ENCODE measurements at places on chromosomes 1 and 21. TPM values are rescaled to one million over a fixed set of nuclear protein-coding genes. Genes with fewer than 3 reads are reported as not detected.

Gene IFI44
- not detected for total RNA-seq

Gene RHD
- not detected for total RNA-seq

Gene UCK2
- 43.8 TPM for total RNA-seq

Gene TRABD2B
- 0.34 TPM for total RNA-seq

Gene ANP32E
- total RNA-seq = 201 TPM

Gene MAB21L3
- total RNA-seq = not detected

Gene TIAM1
- total RNA-seq = 27.2 TPM

Gene HSD3B1
- total RNA-seq = not detected

Gene DENND2C
- 0.62 TPM for total RNA-seq

Gene ARID1A
- 43.1 TPM for total RNA-seq

Gene GLMN
- total RNA-seq = 33.2 TPM

Gene LCK
- total RNA-seq = 0.32 TPM

Gene SH2D1B
- total RNA-seq = not detected

- DNase-seq = no peak
Observed at GRCh38 chr1:117685936-117686806, 80.3 kb downstream of the TENT5C start.

DNA sequence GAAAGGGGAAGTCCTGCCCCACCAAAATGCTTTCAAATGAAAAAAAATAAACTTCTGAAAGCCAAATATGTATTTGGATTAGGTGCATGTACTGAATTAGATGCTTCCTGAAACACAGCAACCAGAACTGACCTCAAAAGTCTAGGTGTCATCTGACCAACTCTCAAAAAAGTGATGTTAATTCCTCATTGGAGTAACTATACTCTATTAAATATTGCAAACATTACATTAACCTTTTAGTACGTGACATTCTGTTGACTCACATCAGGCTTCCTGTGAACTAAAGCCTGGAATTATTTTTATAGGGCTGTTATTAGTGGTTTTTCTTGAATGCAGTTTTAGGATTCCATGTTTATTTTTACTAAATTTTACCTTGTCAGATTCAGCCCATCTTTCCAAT, 73.5 kb downstream of the ASTN1 start:
- no peak for DNase-seq

DNA sequence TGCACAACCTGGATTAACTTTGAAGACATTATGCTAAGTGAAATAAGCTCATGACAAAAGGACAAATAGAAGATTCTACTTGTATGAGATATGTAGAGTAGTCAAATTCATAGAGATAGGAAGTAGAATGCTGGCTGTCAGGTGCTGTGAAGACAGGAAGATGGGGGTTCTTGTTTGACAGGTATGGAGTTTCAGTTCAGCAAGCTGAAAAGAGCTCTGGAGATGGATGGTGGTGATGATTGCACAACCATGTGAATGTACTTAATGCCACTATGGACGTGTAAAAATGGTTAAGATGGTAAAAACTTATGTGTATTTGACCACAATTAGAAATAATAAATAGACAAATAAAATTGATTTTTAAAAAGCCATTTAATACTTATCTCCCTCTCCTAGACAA, 169.8 kb upstream of the DUSP10 start:
- DNase-seq = no peak

GRCh38 chr1:17109892-17110554, 9.2 kb downstream of the PADI2 start:
- peak; percentile 26 for DNase-seq

DNA sequence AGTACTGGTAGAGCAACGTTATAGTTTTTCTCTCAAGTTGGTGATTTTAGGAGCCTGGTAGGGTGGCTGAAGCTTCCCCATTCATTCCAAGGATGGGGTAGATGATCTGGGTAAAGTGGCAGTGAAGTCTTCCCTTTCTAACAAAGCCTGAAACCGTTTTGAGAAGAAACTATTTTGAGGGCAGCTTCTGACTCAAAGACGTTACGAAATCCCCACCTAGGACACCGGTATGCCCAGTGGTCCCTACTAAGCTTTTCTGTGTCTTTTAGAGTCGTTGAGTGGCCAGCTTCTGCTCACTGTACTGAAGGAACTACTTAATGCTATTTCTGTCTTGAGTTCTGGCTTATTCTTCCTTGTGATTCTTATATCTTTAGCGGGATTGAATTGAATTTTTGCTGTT, 1.4 kb downstream of the WDTC1 start:
- DNase-seq = peak; percentile 7

DNA sequence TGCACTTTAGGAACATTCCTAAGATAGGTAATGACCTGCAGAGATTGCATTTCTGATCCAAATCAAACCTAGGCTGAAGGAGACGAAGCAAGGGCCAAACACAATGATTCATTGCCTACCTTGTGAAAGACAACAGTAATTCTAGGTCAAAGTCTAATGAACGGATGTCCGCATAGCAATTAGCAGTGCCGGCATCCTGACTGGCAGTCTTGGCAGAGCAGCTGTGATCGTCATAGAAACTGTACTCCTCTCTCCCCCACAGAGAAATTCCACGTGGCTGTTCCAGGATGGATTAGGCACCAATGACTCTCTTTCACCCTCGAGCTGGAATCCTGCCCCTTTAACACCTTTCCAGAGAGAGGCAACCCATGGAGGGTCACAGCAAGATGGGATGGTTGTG, 28.9 kb upstream of the VAV3 start:
- DNase-seq = no peak

GRCh38 chr1:31957701-31958674, 19.8 kb upstream of the PTP4A2 start:
- no peak for DNase-seq

DNA sequence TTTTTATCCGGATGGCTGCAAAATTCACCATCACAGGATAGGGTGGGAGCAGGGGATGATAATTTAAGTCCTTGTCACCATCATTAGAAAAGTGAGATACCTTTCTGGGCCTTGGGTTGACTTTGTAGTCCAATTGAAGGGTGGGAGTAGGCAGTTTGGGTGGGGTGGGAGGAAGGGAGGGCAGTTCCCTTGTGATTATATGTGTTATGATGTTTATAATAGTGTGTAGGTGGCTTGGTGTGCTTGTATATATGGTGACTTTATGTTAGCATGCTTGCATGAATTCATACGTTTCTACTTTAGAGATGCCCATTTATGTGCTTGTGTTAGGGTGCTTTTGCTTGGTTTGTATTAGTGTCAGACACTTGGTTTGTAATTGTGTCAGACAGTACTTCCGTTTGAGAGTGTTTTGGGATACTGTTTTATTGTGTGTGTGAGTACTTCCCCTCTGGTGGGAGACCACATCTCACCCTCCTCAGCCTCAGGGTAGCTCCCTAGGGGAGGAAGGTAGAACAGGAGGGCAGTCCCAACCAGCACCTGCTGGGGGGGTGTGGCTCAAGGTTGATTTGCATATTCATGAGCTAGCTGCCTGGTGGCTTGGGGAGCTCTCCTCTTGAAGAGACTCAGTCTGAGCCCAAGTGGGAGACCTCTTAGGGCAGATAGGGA, 6.3 kb upstream of the POU3F1 start:
- DNase-seq = peak; percentile 64

DNA sequence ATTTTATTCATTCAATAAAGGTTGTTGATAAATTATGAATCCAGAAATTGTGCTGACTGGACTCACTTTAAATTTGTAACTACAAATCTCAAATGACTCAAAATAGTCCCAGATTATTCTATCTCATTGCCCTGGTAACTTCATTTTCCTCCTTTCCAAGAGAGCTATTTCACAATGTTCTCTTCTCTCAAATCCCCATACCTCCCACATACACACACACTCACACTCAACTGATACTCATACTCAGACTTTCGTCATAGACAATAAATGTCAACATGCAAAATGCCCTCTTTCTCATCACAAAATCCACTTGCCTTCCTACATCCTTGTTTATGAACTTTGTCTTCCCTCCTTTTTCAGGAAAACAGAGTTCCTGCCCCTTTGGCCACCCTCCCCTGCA, 33.3 kb downstream of the EXTL2 start:
- DNase-seq = no peak

GRCh38 chr21:26148071-26148839, 22.3 kb downstream of the APP start:
- peak; percentile 73 for DNase-seq

GRCh38 chr1:244230470-244230869, 179.4 kb downstream of the ZBTB18 start:
- DNase-seq = no peak

DNA sequence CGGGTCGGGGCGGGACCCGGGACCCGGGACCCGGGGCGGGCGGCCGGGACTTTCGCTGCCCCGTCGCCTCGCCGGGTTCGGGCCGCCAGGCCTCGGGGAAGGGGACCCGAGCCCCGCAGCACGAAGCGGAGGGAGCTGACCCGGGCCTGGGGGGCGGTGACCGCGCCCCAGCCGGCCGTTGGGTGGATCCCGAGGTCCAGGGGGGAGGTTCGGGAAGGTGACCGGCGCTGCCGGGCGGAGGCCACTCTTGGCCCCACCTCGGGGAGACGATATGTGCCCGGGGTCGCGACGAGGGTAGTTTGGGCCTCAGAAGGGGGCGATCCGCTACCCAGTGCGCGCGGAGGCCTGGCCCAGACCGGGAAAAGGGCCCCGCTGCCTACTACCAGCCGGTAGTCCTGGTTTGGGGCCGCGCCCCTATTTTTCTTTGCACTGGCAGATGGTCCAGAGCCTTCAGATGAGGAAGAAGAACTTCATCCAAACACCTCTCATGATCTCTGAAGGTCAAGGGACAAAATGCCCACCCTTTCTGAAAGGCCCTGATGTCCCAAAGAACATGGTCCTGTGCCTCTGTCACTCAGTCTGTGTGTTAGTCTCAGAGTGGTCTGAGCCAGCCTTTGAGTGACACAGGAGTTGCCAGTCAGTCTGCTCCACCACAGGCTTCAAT, 766 bp downstream of the AGO4 start:
- DNase-seq = peak; percentile 43

DNA sequence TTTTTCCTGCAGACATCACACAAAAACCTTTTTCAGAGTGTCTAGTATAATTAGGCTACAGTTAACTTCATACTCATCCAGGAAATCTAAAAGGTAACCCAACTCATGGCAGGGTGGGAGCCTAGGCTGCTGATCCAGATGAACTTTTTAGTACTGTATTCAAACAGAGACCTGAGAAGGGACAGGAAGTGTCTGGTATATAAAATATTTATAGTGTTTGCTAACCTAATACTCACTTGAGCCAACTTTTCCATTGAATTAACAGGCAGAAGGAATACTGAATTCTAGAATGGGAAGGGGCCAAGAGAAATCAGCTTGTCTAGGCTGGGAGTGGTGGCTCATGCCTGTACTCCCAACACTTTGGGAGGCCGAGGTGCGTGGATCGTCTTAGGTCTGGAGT, 22.2 kb upstream of the NKAIN1 start:
- no peak for DNase-seq

GRCh38 chr1:24236789-24237371, 49.8 kb upstream of the IFNLR1 start:
- no peak for DNase-seq

DNA sequence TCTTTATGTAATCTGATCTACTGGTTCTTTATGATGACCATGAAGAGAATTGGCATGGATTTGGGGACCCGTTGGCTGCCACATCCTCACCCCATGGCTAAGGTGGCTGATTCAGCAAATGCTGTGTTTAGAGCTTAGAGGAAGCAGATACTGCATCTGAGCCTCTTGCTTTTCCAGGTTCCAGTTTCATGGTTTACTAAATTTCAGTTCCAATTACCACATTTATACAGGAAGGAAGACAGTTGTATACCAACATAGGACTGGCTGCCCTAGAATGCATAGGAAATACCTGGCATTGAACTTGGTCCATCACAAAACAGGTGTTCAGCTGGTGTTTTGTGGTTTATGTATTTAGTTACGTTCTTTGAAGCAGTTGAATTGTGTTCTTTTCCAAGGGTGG, 107.1 kb downstream of the ST3GAL3 start:
- no peak for DNase-seq

DNA sequence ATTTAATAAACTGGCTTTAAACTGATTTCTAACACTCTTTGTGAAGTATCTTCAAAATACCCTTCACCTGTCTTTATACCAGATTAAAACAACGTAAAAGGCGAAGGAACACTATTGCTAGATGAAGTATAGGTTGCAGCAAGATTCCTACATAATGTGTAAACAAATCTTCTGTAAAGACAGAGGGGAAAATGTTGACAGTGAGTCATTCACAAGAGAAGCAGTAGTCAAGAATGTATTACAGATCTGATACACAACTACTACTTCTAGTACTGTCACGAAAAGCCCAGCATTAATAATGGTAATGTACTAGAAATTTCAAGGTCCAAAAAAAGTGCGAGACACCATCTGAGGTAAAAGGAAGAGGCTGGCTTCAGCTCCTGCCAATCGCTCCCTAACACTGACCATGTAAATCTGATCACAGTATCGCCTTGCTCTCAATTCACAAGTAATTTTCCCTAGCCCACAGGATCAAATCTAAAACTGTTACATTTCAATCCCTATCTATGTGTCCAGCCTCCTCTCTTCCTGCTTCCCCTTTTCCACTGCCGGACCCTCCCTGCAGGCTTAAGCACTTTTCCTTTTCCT, 290.4 kb downstream of the AKT3 start:
- no peak for DNase-seq

GRCh38 chr1:230534224-230534623, 108.1 kb upstream of the COG2 start:
- DNase-seq = no peak

- DNase-seq = no peak
Observed at GRCh38 chr1:201966171-201966570, 10.9 kb downstream of the TIMM17A start.

GRCh38 chr1:72284348-72285073, 2.2 kb upstream of the NEGR1 start:
- peak; percentile 76 for DNase-seq

DNA sequence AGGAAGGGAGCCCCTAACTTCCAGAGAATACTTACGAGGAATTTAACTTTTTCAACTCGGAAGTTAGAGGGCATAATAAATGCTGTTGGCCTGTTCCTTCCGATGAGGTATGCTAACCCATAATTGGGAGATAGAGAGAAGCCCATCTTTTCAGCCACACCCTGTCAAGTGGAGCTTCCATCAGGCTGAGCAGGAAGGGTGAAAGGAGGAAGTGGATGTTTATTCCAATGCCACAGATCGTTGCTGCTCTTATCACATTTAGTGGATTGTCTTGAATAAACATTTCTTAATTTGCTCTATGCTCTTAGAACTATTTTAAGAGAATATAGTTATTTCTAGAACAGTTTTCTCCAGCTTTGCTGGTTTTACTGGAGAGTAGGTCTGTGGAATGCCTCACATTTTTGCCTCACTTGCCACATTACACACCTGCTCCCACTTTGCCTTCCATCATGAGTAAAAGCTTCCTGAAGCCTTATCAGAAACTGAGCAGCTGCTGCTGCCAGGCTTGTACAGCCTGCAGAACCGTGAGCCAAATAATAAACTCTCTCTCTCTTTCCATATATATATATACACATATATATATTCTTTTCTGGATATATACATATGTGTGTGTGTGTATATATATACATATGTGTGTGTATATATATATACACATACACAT, 60.0 kb upstream of the RGS21 start:
- DNase-seq = no peak

GRCh38 chr1:167776151-167776550, 54.4 kb downstream of the MPZL1 start:
- no peak for DNase-seq

Measured in neural progenitor cell (in vitro differentiated cells).